ENCODE measurements at places on chromosomes 16 and 17.
A peak's percentile ranks its signal among the peaks of the same experiment; 100 is the strongest.

- DNase-seq: no peak
Measured at GRCh38 chr16:23702951-23703350, 10.1 kb downstream of the ERN2 start.

DNA sequence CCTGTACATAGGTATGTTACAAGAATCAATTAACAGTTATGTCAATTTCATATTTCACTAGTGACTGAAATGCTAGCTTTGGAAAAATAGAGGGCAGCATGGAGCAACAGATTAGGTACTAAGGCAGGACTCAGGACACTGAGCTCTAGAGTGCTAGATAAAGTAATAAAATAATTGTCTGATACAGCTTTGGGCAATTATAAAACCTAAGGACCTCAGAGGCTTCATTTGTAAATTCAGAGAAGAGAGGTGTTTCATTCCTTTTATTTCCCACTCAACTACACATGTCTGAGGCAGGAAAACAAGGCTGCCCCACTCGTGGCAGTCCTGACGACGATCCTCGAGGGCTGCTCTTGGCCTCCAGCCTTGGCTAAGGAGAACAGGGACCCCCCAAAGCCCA, 81.5 kb downstream of the CA4 start:
- peak; percentile 54 for DNase-seq

GRCh38 chr16:19245326-19245925, 40.1 kb upstream of the CLEC19A start:
- DNase-seq: peak; percentile 42

DNA sequence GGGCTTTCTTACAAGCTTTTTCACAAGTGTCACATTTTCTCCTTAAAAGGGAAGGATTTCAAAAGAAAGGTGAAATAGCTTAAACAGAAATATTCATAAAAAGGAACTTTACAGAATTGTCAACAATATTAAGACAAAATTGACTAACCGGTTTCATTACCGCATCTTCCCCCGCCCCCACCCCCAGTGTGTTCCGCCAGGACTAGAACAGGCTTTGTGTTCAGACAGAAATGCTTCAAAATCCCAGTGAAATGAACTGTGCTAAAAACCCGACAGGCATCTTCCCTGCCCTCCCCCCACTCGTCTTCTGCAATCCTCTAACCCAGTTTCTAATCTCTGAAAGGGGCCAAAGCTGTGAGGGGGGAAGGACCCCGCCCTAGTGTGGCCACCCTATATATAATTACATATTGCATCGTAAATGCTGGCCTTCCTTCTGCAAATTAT, 990 bp upstream of the ROGDI start:
- no peak for DNase-seq

- peak; percentile 7 for DNase-seq
Measured at GRCh38 chr17:69609473-69610305, 195.2 kb downstream of the MAP2K6 start.

DNA sequence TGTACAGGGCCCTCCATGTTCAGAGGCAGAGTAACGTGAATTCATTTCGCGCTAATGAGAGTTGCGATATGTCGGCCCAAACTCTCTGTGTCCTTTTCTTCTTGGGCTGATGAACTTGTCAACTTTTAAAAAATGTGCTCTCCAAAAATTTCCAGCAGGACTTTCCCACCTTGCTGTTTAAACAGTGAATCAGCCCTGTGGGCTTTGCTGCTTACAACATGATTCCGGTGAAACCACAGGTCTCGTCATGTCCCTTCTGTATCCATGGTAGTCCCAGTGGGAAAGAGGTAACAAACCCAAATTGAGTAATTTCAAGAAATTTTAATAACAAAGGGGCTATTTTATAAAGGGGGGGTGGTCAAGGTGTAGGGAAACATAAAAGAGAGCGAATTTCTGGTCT, 612.9 kb downstream of the MAF start:
- DNase-seq: no peak

DNA sequence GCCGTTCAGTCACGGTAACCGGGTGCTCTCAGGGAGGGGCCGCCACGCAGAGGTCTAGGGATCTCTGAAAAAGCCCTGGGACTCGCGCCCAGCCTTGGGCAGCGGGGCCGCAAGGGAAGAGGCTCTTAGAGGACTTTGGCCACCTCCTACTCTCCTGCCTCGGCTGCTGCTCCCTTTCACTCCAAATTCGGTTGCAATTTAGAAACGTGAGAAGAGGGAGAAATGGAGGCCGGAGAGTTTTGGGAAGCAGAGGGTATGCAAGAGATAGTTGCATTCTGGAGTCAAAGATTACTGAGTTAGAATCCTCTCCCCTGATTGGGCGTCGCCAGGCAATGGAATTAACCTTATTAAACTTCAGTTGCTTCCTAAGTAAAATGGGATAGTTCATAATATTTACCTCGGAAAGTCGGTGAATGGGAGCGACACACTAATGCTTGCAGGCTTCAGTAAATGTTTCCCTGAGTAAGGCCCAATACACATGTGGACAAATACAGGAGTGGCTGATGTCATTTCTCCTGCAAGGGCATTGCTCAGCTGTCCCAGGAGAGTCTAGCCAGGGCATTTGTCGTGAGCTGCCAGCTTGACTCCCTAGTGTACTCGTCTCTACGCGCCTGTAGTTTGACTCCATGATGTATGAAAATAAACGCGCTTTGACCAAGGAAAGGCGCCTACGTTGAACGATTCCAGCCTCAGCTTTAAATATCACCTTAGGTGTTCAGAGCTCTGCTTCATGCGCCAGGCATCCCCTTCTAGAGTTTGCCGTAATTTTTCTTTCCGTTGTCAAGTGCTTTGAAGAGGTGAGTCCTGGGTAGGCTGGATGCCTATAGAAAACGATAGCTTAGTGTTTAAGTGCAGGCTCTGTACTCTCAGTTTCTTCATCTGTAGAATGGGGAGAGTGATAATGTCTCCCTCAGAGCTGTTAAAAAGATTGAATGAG, 667 bp downstream of the OGFOD1 start:
- peak; percentile 22 for DNase-seq

Measured in T47D (cell line).